AML-193 (cell line): ENCODE measurements at places on chromosomes 6 and 20.

DNA sequence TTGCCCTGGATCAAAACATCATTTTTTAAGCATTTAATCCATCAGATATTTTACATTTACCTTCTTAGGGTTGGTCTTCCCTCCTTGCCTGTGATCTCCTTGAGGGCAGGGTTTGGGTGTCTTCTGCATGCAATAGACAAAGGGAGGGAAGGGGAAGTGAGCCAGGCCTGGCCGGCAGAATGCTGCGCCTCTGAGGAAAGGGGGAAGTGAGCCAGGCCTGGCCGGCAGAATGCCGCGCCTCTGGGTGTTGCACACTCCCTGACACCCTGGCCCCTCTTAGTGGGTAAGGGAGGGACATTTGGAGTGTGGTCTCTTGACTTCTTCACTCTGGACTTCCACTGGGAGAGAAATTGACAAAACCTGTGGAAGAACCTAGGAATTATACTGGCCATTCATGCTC is 12.4 kb downstream of the PSMF1 start:
- no peak for DNase-seq

GRCh38 chr20:32599783-32600340 is 14.7 kb upstream of the NOL4L start:
- DNase-seq: no peak

- no peak for DNase-seq
Measured at GRCh38 chr6:12923644-12924235, 207.2 kb downstream of the PHACTR1 start.

- DNase-seq: no peak
Measured at GRCh38 chr6:20931093-20931492, 396.8 kb downstream of the CDKAL1 start.

- no peak for DNase-seq
Measured at GRCh38 chr20:3146732-3147341, 12.8 kb downstream of the FASTKD5 start.

DNA sequence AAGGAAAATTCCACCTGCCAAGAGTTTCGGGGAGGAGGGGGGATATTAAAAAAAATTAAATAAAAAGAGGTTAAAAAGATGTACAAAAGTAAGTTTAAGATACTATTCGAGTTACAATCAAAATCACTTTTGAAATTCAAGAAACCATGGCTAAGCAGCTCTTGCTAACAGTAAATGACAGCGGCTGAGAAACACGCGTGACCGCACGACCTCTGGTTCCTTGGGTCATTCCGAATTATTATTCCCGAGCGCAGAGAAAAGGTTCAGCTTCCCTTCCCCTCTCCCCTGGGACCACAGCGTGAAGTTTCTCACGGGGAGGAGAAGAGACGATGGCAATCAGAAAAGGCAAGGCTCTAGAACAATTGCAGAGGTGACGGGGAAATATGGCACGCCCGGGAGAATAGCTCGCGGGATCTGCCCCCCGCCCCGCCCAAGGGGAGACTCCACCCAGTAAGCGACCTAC is 496 bp downstream of the TMEM242 start:
- no peak for DNase-seq

DNA sequence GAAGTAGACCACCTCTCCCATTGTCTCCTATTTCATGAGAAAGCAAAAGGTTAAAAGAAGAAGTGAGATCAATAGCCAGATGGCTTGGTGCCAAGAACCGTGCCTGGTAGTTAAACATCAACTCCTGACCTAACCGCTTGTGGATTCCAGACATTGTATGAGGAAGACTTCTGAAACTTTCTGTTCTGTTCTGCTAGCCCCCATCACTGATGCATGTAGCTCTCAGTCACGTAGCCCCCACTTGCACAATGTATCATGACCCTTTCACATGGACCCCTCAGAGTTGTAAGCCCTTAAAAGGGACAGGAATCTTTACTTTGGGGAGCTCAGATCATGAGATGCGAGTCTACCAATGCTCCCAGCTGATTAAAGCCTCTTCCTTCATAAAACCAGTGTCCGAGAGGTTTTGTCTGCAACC is 301.2 kb downstream of the RNGTT start:
- DNase-seq: no peak

DNA sequence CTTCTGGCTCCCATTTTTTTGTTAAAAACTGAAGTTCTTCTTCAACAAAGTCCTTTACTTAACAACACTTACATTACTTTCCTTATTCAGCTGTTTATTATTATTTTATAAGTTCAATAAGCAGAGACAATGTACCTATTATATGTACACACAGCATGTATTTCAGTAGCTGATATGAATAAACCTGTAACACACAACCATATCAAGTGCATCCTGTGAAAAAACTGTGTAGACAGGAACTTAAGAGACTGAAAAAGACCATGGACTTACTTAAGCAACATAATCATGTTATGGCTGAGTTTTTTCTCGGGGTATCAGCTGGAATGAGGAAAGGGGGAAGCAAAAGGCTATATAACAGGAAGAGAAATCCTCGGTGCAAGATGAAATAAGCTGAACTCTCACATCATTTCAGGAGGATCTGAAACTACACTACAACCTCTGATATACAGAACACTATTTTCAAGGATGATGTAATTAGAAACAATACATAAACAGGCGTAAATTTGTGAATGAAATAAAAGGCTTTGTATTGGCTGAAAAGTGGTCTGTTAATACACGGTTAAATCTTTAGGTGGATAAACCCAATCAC is 70.9 kb downstream of the REV3L start:
- DNase-seq: no peak
